Foreskin fibroblast (primary cell): ENCODE measurements at places on chromosomes 4 and X.

GRCh38 chrX:51395480-51395809 lies 62.8 kb downstream of the NUDT10 start:
- no peak for DNase-seq

- no peak for DNase-seq
Measured at GRCh38 chr4:87950936-87951511, 24.5 kb upstream of the SPP1 start.

DNA sequence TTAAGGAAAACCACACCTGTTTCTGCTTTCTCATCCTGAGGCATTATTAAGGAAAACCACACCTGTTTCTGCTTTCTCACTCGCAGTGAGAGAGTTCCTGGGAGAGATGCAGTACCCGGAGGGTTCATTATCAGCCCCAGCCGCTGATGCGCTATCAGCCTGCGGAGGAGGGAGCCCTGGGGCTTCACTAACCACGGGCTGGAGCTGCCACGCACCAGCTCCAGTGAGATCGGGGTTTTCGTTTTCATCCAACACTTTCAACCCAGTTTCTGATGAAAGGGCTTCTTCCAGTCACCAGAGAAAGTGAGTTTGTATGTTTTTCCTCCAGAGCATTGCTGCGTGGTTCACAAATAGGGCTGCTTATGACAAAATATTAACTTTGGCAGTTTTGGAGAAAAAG lies 93.2 kb upstream of the PRKX start:
- DNase-seq = no peak

GRCh38 chrX:87728459-87728858 lies 210.9 kb downstream of the KLHL4 start:
- no peak for DNase-seq

GRCh38 chr4:4823621-4824162 lies 35.8 kb upstream of the MSX1 start:
- DNase-seq = no peak

- DNase-seq = no peak
Measured at GRCh38 chr4:70979445-70980008, 13.9 kb upstream of the DCK start.

DNA sequence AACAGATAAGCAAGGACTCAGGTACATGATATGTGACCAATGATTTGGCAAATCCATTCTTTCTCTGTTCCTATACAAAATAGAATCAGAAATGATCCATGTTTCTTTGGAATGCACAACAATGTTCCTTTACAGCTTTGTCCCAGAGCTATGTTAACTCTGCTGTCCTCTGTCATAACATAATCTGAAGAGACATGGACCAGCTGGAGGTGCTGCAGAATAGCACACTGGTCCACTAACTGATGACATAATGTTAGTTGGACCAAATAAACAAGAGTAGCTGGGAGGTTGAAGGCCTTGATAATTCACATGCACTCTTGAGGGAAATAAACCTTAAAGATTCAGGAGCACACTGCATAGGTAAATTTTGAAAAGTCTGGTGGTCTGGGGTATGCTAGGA lies 23.0 kb upstream of the DHX15 start:
- DNase-seq = no peak

DNA sequence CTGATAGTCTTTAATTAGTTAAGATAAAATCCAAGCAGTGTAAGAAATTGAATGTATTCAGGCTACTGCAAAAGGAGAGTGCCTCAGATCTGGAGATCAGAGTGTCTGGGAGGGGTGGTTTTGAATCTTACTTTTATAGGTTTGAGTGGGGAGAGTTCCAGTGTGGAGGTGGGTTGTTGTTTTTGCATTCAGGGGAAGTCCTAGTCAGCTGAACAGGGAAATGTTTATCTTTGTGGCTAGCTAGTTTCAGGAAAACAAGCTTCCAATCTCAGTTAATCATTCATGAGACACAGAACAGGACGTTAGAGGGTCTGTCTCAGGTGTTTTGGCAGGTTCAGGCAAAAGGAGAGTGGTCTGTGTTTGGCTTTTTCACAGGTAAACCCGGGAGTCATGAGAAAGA lies 26.0 kb downstream of the ZNF81 start:
- DNase-seq = no peak

DNA sequence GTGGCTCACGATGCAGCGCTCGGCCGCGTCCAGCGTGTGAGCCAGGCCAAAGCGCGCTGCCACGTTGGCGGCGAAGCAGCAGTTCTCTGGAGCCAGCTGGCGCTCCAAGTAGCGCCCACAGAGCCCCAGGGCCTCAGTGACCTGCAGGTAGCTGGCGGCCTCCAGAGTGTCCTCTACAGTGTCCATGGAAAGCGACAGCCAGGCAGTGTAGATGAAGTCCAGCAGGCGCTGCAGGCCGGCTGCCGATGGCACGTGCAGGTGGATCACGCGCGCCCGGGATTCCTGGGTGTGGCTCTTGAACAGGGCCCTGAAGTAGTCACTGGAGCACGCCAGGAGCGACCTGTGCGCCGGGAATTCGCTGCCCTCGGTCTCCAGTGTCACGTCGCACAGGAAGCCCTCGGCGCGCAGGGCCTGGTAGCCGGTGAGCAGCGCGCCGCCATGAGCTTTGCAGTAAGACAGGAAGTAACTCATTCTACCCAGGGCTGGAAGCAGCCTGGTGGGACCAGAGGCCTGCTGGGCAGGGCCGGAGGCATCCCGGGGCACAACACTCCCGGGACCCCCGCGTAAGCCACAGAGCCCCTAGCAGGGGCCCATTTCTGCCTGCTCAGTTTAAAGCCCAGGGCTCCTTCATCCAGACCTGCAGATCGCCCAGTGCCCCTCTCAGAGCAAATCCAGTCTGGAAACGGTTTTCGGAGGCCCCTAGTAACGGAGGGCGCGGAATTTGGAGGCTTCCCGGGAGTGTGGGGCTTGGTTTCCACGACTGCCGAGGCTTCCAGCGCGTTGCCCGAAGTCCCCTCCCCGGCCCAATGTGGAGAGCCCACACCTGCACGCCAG lies 595 bp downstream of the KLHL34 start:
- no peak for DNase-seq

DNA sequence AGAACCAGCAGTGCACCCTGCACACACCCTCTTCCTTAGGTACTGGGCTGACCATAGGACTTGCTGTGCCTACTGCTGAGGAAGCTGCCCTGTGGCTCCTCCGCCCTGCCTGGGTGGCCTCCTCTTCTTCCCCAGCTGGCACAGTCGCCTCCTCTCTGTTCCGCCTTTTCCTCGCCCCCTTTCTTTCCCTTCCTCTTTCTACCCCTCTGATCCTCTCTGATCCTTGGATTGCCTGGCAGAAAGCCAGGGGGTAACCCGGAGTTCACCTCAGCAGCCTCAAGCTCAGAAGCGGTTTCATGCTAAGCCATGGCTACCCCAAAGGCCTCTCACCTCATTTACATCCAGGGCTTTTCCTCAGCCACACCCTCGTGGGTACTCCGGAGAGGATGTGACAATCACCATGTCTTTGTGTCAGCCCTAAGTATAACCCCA lies 136.2 kb downstream of the SMIM20 start:
- DNase-seq = no peak

- no peak for DNase-seq
Measured at GRCh38 chrX:40700640-40701342, 34.6 kb downstream of the MED14 start.

- DNase-seq = no peak
Measured at GRCh38 chr4:42396752-42397634, at the start of gene SHISA3. TSS of gene SHISA3 (plus strand) at chr4:42397488. CDS start at chr4:42398057, 569 bp downstream.

- DNase-seq = no peak
Measured at GRCh38 chr4:70583952-70584834, 7.9 kb upstream of the AMBN start.

- no peak for DNase-seq
Measured at GRCh38 chr4:71765350-71765749, 18.5 kb downstream of the GC start.

GRCh38 chr4:158169931-158170690 lies 2.7 kb downstream of the GASK1B start:
- DNase-seq = peak; percentile 80

DNA sequence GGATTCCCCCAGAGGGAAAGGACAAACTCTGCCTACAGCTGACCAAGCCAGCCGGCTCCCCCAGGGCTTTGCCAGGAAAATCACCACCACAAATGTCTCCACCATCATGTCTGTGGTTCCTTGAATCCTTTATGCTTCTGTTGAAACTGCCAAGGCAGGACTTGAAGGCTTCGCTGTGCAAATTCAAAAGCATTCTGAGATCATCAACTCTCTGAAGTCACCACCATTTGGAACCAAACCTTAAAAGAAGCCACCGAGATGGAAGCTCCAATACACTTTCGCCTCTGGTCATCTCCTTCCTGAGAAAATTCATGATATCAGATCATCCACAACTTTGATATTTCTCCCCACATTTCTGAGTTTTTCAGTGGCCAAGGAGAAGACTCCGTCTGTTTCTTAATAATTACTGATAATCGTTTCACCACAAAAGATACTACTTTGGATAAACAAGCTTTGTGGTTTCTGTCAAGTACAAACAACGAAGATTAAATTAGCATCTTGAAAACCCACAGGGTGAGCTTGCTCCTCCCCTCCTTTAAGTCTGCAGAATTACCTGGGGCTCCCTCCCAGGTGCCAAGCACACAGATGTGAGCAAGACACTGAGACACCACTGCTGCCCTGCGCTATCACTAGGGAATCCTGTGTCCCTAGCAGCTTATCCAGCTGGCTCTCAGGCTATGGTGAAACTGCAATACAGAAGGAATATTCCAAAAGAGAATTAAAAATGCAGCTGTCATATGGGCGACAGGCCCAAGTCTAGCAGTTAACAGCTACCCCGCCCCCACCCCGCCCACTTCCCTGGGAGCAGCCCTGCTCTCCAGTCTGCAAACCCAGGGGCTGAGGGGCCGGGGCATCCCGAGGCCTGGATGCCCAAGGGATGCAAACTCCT lies 125.0 kb upstream of the TBL1X start:
- DNase-seq = peak; percentile 17

DNA sequence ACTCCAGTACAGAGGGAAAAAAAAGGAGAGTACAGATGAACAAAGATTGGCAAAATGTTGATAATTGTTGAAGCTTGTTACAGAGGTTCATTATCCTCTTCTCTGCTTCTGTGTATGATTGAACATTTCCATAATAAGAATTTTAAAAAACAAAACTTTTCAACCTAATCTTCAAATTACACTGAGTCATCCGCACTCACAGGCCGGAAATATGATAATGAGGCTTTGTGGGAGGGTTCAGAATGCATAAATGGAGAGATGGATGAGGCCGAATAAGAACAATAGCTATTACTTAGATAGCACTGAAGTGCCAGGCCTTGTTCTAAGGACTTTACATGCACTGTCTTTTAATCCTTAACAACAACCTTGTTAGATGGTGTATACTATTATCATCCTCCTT lies 4.6 kb upstream of the ERCC6L start:
- DNase-seq = peak; percentile 57

DNA sequence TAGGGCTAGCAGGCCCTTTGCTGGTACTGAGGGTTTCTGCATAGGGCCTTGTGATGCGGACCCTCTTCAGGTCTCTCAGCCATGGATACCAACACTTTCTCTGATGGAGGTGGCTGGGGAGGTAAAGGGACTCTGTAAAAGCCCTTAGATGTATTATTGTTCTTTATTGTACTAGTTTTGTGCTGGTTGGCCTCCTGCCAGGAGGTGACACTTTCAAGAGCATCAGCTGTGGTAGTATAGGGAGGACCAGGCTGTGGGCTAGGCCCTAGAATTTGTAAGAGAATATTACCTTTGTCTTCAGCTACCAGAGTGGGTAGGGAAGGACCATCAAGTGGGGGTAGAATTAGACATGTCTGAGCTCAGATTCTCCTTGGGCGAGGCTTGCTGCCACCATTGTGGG lies 936.3 kb downstream of the CENPC start:
- DNase-seq = no peak

GRCh38 chr4:128155874-128156456 lies 94.9 kb downstream of the LARP1B start:
- DNase-seq = no peak

DNA sequence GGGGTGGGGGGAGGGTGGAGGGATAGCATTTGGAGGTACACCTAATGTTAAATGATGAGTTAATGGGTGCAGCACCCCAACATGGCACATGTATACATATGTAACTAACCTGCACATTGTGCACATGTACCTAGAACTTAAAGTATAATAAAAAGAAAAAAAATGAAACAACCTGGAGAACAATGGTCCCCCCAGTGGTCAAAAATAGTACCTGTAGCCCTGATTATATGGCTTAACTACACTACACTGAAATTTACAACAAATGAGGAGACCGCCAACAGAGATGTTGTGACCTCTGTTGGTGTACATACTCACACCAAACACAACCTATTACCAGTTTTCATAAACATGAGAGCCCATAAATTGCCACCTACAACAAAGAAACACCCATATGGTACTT lies 7.3 kb upstream of the MAGEE1 start:
- DNase-seq = no peak

DNA sequence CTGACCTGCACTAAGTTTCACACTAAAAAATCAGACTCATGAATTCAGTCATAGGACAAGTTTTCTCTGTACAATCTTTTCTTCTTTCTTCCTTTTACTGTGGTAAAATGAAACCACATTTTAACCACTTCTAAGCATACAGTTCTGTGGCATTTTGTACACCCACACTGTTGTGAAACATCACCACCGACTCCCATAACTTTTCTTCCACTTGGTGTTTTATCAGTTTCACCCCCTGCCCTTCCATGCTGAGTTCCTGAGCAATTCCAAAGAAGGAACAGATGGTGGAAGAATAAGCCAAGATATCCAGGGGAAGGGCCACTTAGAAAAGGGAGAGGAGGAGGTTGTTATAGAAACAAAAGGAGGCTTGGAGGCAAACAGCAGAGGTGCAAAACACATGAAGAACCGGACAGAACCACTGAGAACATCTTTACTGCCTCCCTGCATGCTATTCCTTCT lies 22.6 kb downstream of the SLC25A4 start:
- DNase-seq = peak; percentile 63

DNA sequence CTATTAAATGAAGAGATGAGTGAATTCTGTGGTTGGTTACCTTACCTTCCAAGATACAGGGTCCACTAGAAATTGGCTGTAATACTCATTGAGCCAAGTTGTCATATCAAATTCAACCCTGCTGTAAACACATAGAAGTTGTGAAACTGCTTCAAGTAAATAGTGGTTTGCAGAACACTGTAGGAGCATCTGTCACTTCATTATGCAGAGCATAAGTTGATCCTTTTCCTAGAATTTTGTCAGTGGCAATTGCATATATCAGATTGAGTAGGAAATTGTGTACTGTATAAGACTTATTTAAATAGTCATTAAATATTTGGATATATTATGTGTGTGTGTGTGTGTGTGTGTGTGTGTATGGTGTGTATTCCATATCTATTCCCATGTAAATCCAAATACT lies 8.8 kb upstream of the XK start:
- no peak for DNase-seq

GRCh38 chr4:18670034-18670433 lies 648.5 kb upstream of the LCORL start:
- DNase-seq = no peak

DNA sequence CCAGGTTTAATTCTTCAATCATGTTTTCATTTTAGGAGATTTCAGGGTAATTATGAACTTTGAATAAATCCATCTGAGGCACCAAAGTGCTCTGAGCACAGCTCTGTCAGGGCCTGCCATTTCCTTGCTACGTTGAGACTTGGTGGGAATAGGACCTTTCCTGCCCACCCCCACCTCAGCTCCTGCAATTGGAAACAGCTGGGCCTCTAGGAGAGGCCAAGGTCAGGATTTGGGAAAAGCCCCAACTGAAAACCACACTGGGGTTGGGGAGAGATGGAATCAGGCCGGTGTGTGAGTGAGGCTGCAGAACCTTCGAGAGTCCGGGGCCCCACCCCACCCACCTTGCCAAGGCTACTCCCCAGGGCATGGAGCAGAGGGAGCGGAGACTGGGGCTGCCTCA lies 212.7 kb upstream of the BCOR start:
- no peak for DNase-seq

- DNase-seq = peak; percentile 48
Measured at GRCh38 chrX:8647176-8647575, 84.8 kb downstream of the ANOS1 start.
